ENCODE measurements at places on chromosomes 3 and 15. TPM values are rescaled to one million over a fixed set of nuclear protein-coding genes. Genes with fewer than 3 reads are reported as not detected.

GUCA1C gene
- total RNA-seq, result not detected

SPESP1 gene
- not detected for total RNA-seq

KIF7 gene
- 13.4 TPM for total RNA-seq

CP gene
- 2.8 TPM for total RNA-seq

GABRB3 gene
- 119 TPM for total RNA-seq

PLXNA1 gene
- 80.2 TPM for total RNA-seq

PLSCR5 gene
- not detected for total RNA-seq

CPEB1 gene
- total RNA-seq, result 9.4 TPM

ARF4 gene
- total RNA-seq, result 144 TPM

HSPBAP1 gene
- total RNA-seq, result 8.0 TPM

PGBD4 gene
- total RNA-seq, result 0.66 TPM

MFSD1 gene
- 28.4 TPM for total RNA-seq

GOLGA6L26 gene
- not detected for total RNA-seq

DNA sequence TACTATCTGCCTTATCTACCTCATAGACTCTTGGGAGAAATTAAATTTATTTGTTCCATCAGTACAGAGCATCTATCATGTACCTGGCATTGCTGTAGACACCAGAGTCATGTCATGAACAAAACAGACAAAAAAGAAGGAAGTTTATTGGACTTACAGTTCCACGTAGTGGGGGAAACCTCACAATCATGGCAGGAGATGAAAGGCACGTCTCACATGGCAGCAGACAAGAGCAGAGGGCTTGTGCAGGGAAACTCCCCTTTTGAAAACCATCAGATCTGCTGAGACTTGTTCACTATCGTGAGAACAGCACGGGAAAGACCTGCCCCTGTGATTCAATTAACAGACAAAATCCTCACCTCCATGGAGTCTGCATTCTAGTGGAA lies 25.6 kb upstream of the ACAP2 start:
- DNase-seq, result no peak
- H3K27ac ChIP-seq, result no peak overlapping the region
- H3K4me1 ChIP-seq, result no peaks in the 10 kb centered on the region
- H3K27me3 ChIP-seq, result no peaks in the 10 kb centered on the region
- H3K36me3 ChIP-seq, result no peaks in the 10 kb centered on the region

GRCh38 chr3:141981084-141981483 lies 104.6 kb downstream of the ATP1B3 start:
- no peaks in the 10 kb centered on the region for H3K4me1 ChIP-seq
- H3K27me3 ChIP-seq, result no peaks in the 10 kb centered on the region
- no peak overlapping the region for H3K4me3 ChIP-seq
- no peak overlapping the region for H3K27ac ChIP-seq
- peaks cover 7% of the 10 kb centered on the region for H3K36me3 ChIP-seq

GRCh38 chr15:95365511-95366107 lies 964.9 kb upstream of the NR2F2 start:
- H3K27me3 ChIP-seq, result no peaks in the 10 kb centered on the region
- no peak for DNase-seq
- H3K4me3 ChIP-seq, result no peak overlapping the region
- H3K4me1 ChIP-seq, result no peaks in the 10 kb centered on the region
- H3K27ac ChIP-seq, result no peak overlapping the region

DNA sequence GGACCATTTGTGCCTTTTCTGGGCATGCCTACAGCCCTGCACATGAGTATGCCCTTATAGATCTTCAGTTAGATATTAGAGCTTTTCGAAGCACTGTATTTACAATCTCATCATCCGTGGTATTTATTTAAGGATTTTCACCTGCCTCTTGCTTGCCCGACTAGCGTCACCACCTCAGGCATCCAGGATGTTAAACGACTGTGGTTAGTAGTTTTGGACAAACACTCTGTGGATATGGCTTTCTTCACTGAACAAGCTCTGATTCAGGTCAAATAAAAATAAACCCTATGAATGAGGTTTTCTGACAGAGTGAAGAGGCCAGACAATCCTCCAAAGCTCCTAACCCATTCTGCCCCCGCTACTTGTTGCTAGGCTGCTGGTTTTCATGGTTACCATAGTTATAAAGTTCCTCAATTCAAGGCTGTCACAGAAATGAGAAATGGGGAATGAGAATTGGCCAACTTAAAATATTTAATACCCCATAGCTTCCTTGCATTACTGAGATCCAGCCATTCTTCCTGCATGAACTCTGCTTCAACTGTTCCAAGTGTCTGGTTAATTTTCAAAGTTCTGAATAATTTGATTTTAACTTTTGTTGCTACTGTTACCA lies 440.1 kb downstream of the GABRG3 start:
- H3K4me3 ChIP-seq, result no peak overlapping the region
- H3K27me3 ChIP-seq, result no peaks in the 10 kb centered on the region
- H3K36me3 ChIP-seq, result no peaks in the 10 kb centered on the region
- no peak for DNase-seq
- peaks cover 26% of the 10 kb centered on the region for H3K4me1 ChIP-seq

- H3K36me3 ChIP-seq, result no peaks in the 10 kb centered on the region
- no peak for DNase-seq
- no peaks in the 10 kb centered on the region for H3K27me3 ChIP-seq
- no peak overlapping the region for H3K4me3 ChIP-seq
- H3K27ac ChIP-seq, result no peak overlapping the region
Observed at GRCh38 chr15:77696871-77697270, 64.2 kb upstream of the LINGO1 start.

- no peaks in the 10 kb centered on the region for H3K36me3 ChIP-seq
- H3K27ac ChIP-seq, result no peak overlapping the region
- H3K4me3 ChIP-seq, result no peak overlapping the region
- H3K27me3 ChIP-seq, result no peaks in the 10 kb centered on the region
- DNase-seq, result no peak
Observed at GRCh38 chr3:57809609-57809968, 53.5 kb downstream of the SLMAP start.

- H3K36me3 ChIP-seq, result peaks cover 26% of the 10 kb centered on the region
- H3K27ac ChIP-seq, result 0 out of 2 replicates have a peak overlapping the region, but pooled peaks have one; percentile 39
- DNase-seq, result no peak
- H3K4me1 ChIP-seq, result peaks cover 18% of the 10 kb centered on the region
Observed at GRCh38 chr3:126473292-126474168, 2.2 kb downstream of the ZXDC start.

DNA sequence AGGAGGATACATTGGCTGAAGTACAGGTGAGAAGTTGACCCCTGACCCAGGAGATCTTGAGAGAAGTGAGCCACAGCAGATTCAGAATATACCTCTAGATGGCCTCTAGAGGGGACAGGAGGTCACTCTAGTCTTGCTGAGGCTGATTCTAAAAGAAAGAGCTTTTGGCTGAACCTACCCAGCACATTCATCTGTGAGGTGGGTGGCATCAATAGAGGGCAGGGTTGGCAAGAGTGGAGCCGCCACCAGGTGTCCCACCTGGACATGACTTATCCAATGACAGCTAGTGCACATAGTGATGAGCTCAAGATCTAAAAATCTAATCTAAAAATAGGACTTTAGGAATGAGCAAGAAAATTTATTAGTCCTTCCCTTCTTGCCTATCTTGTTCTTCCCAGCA lies 51.6 kb downstream of the CYP19A1 start:
- no peak overlapping the region for H3K4me3 ChIP-seq
- no peaks in the 10 kb centered on the region for H3K4me1 ChIP-seq
- H3K27me3 ChIP-seq, result no peaks in the 10 kb centered on the region

GRCh38 chr3:29705906-29706844 lies 425.3 kb downstream of the RBMS3 start:
- DNase-seq, result no peak
- no peak overlapping the region for H3K27ac ChIP-seq
- H3K36me3 ChIP-seq, result no peaks in the 10 kb centered on the region
- no peaks in the 10 kb centered on the region for H3K27me3 ChIP-seq

DNA sequence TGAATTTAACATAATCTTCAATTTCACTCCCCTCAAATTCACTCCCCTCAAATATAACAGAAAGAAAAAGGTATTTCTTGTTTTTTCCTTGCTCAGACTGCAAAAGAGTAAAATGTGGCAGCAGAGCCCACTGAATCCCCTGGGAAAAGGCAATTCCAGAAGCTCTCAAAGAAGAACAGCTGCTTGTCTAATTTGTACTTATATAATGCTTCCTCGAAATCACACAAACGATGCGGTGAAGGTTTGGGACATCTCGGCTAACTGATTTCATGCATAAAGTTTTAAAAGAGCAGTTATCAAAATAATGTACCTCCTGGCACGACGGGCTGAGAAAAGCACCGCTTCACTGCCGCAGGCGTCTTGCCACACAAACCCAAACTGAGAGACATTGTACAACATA lies 10.7 kb downstream of the BDH1 start:
- H3K27ac ChIP-seq, result no peak overlapping the region
- H3K36me3 ChIP-seq, result no peaks in the 10 kb centered on the region
- H3K4me1 ChIP-seq, result peaks cover 46% of the 10 kb centered on the region
- H3K4me3 ChIP-seq, result no peak overlapping the region
- no peak for DNase-seq
- H3K27me3 ChIP-seq, result no peaks in the 10 kb centered on the region

DNA sequence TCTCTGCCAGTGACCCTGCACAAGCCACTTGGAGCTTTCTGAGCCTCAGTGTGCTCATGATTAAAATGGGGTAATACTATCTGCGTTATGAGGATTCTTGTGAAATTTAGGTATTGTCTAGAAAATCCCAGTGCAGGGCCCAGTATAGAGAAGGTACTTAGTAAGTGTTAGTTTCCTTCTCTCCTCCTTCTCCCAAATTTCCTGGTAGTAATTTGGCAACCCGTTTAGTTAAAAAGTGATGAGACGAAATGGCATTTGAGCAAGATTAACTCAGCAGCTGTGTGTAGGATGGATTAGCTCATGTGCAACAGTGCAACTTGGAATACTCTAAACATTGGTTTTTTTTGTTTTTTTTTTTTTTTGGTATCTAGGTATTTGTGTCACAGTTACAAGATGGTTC lies 84.6 kb downstream of the SLCO3A1 start:
- no peak overlapping the region for H3K27ac ChIP-seq
- H3K27me3 ChIP-seq, result no peaks in the 10 kb centered on the region
- H3K36me3 ChIP-seq, result no peaks in the 10 kb centered on the region
- H3K4me1 ChIP-seq, result peaks cover 26% of the 10 kb centered on the region
- H3K4me3 ChIP-seq, result no peak overlapping the region

DNA sequence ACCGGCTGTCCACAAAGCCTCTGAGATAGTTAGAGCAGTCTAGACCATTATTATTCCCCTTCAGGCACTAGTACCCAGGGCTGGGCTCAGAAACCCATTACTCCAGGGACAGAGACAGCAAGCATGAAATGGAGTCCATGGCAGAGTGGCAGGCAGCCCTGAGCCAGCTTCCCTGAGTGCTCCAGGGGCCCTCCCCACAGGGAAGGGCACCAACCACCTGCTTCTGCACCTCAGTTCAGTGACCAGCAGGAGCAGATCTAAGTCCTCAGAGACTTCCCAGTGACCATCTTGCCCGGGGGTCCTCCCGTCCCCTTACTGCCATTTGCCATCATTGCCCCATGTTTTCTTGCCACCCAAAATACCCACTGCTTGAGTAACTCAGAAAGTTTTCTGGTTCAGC lies 62.0 kb downstream of the DAPK2 start:
- DNase-seq, result no peak
- H3K36me3 ChIP-seq, result no peaks in the 10 kb centered on the region
- H3K4me1 ChIP-seq, result no peaks in the 10 kb centered on the region

GRCh38 chr3:137471130-137471529 lies 293.0 kb upstream of the SOX14 start:
- H3K27me3 ChIP-seq, result no peaks in the 10 kb centered on the region
- H3K36me3 ChIP-seq, result no peaks in the 10 kb centered on the region
- H3K4me3 ChIP-seq, result no peak overlapping the region
- no peak for DNase-seq
- no peak overlapping the region for H3K27ac ChIP-seq

GRCh38 chr15:52208306-52208946 lies 17.2 kb upstream of the GNB5 start:
- H3K4me1 ChIP-seq, result peaks cover 15% of the 10 kb centered on the region
- no peak overlapping the region for H3K27ac ChIP-seq
- peaks cover 7% of the 10 kb centered on the region for H3K36me3 ChIP-seq
- H3K27me3 ChIP-seq, result no peaks in the 10 kb centered on the region
- no peak overlapping the region for H3K4me3 ChIP-seq

GRCh38 chr3:61724801-61725200 lies 163.4 kb downstream of the PTPRG start:
- 0 out of 2 replicates have a peak, but pooled peaks cover 4% of the 10 kb centered on the region for H3K36me3 ChIP-seq
- H3K4me3 ChIP-seq, result no peak overlapping the region
- H3K27me3 ChIP-seq, result no peaks in the 10 kb centered on the region
- H3K4me1 ChIP-seq, result peaks cover 57% of the 10 kb centered on the region

DNA sequence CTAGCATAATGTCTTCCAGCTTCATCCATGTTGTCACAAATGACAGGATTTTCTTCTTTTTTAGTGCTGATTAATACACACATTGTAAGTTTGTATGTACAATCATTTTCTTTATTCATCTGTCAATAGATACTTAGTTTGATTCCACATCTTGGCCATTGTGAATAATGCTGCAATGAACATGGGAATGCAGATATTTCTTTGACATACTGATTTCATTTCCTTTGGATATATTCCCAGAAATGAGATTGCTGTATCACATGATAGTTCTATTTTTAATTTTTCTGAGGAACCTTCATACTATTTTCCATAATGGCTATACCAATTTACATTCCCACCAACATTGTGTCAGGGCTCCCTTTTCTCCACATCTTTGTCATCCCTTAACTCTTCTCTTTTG lies 117.9 kb downstream of the MEIS2 start:
- DNase-seq, result no peak
- no peaks in the 10 kb centered on the region for H3K4me1 ChIP-seq
- no peak overlapping the region for H3K27ac ChIP-seq
- H3K27me3 ChIP-seq, result no peaks in the 10 kb centered on the region
- no peak overlapping the region for H3K4me3 ChIP-seq

DNA sequence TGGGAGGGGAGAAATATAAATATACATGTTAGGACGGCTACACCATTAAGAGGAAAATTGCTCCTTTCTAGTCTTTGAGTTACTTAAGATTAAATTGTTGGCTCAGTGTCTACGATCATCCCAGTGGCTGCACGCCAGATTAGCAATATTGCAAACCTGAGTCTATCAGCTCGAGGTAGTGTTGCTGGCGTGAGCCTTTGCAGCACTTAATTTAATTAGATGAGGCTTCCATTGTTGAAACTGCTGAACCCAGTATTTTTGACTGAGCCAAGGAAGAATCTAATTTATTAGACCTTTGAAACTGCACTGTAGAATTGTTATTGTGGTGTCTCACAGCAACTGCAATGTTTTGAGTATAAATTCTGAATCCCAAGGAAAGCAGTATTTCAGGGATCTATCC lies 782.4 kb upstream of the ROBO1 start:
- no peaks in the 10 kb centered on the region for H3K4me1 ChIP-seq
- no peak overlapping the region for H3K27ac ChIP-seq
- no peaks in the 10 kb centered on the region for H3K27me3 ChIP-seq
- no peak for DNase-seq

DNA sequence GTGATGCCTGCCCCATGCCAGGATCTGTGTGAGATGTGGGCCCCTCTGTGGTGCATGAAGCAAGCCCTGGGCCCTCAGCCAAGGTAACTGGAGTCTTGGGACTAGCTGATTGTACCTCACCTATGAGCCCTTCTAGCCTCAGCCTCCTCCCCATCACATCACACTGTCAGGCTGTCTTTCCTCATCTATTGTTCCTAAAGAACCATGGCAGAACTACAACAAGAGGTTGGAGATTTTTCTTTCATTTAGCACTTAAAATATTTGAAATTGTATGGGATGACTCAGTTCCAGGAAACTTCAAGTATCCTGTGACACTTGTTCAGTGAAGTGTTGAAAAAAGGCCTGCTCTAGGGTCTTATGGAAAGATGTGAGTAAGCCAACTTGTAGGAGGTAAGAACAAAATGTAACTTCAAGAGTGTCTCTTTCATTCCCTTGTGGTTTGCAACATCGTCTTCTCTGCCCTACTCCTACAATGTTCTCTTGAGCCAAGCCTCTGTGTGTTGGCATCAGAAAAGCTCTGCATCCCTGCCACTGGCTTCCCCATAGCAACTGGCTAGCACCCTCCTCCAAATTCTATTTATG lies 58.7 kb upstream of the TIPARP start:
- no peaks in the 10 kb centered on the region for H3K4me1 ChIP-seq
- H3K36me3 ChIP-seq, result no peaks in the 10 kb centered on the region
- no peaks in the 10 kb centered on the region for H3K27me3 ChIP-seq
- no peak overlapping the region for H3K4me3 ChIP-seq
- no peak overlapping the region for H3K27ac ChIP-seq

Data from GM23338 (cell line).